ENCODE measurements at places on chromosomes 1 and 21.

GRCh38 chr1:203467550-203467921 is 8.1 kb upstream of the PRELP start:
- H3K4me1 ChIP-seq = no peaks in the 10 kb centered on the region
- H3K36me3 ChIP-seq = no peaks in the 10 kb centered on the region
- DNase-seq = no peak
- no peak overlapping the region for H3K4me3 ChIP-seq
- peaks cover 13% of the 10 kb centered on the region for H3K27me3 ChIP-seq

GRCh38 chr1:83815330-83815729 is 183.6 kb downstream of the TTLL7 start:
- no peak overlapping the region for H3K27ac ChIP-seq
- DNase-seq = no peak
- H3K4me1 ChIP-seq = no peaks in the 10 kb centered on the region
- no peaks in the 10 kb centered on the region for H3K36me3 ChIP-seq
- H3K27me3 ChIP-seq = no peaks in the 10 kb centered on the region

DNA sequence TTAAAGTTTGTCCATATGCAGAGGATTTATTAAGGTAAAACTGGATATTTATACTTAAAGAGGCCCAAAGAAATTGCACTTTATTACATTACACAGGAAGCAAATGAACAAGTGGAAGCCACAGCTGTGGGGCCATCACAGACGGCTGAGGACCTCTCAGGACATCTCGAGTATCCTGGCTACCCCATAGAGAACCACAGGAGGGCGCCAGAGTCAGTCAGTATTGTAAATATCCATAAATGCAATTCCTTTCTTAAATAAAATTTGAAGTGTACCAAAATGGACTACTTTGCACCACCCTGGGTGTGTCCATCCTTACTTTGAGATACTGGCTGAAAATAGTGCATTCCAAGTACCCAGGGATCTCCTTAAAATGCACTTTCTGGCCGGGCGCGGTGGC is 257.2 kb downstream of the MRPL39 start:
- H3K4me3 ChIP-seq = no peak overlapping the region
- H3K4me1 ChIP-seq = peaks cover 2% of the 10 kb centered on the region
- peaks cover 5% of the 10 kb centered on the region for H3K27me3 ChIP-seq
- DNase-seq = no peak
- H3K27ac ChIP-seq = no peak overlapping the region

GRCh38 chr21:41419921-41420862 is 5.8 kb upstream of the MX1 start:
- DNase-seq = peak; percentile 42
- H3K27ac ChIP-seq = peak overlapping the region; percentile 74
- H3K4me1 ChIP-seq = peaks cover 41% of the 10 kb centered on the region
- peak overlapping the region; percentile 83 for H3K4me3 ChIP-seq

GRCh38 chr1:12202190-12202497 is 27.7 kb upstream of the VPS13D start:
- peak overlapping the region; percentile 68 for H3K27ac ChIP-seq
- H3K36me3 ChIP-seq = peaks cover 69% of the 10 kb centered on the region
- no peaks in the 10 kb centered on the region for H3K27me3 ChIP-seq
- no peak overlapping the region for H3K4me3 ChIP-seq
- DNase-seq = no peak

DNA sequence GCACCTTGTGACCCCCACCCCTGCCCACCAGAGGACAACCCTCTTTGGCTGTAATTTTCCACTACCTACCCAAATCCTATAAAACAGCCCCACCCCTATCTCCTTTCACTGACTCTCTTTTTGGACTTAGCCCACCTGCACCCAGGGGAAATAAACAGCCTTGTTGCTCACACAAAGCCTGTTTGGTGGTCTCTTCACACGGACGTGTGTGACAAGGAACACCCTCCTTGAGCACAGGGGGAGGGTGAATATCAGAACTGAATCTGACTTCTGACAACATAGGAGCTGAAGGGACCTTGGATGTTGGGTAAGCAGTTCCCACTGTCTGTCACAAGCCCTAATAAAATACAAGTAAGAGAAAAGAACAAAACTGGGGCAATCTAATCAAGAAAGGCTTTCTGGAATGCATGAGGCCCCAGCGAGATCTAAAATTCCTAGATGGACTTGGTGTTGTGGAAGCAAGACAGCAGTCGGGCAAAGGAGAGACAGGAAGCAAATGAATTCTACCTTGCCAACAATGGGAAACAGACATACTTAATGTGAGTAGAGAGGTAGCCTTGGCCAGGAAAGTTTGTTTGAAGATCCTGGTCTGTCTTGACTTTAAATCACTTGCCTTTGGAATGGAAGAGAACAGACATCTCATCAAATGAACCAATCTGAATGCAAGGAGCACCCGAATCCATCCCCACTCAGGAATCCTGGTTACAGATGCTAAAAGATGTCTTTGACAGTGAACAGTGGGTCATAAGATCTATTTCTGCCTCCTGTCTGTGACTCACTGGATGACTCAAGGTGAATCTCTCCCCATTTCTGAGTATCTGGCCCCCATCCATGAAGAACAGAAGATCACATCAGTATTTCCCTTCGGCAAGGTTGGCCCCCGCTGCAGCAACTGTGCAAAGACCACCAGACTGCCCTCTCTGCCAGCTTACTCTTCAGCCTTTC is 53.3 kb downstream of the OLFML3 start:
- DNase-seq = no peak
- no peak overlapping the region for H3K4me3 ChIP-seq
- H3K36me3 ChIP-seq = no peaks in the 10 kb centered on the region
- H3K27ac ChIP-seq = no peak overlapping the region

- H3K27me3 ChIP-seq = no peaks in the 10 kb centered on the region
- no peak for DNase-seq
- peaks cover 46% of the 10 kb centered on the region for H3K36me3 ChIP-seq
- peaks cover 30% of the 10 kb centered on the region for H3K4me1 ChIP-seq
Observed at GRCh38 chr1:20660847-20661206, 342 bp downstream of the DDOST start.

DNA sequence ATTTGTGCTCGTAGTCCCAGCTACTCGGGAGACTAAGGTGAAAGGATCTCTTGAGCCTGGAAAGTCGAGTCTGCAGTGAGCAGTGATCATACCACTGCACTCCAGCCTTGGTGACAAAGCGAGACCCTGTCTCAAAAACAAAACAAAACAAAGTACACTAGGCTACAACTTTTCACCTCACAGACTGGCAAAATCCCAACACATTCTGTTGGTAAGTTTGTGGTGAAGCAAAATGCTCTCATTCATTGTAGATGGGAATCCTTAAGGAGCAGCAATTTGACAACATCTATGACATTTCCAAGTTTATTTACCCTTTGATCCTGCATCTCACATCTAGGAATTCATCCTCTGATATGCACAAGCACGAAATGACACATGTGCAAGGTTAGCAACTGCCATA is 20.2 kb upstream of the SLC1A7 start:
- no peaks in the 10 kb centered on the region for H3K4me1 ChIP-seq
- H3K27ac ChIP-seq = no peak overlapping the region
- no peak overlapping the region for H3K4me3 ChIP-seq
- no peaks in the 10 kb centered on the region for H3K36me3 ChIP-seq
- peaks cover 26% of the 10 kb centered on the region for H3K27me3 ChIP-seq

- peak overlapping the region; percentile 56 for H3K4me3 ChIP-seq
- peak overlapping the region; percentile 96 for H3K27ac ChIP-seq
- peaks cover 3% of the 10 kb centered on the region for H3K36me3 ChIP-seq
- DNase-seq = peak; percentile 79
- peaks cover 68% of the 10 kb centered on the region for H3K4me1 ChIP-seq
Observed at GRCh38 chr1:12161662-12162458, 4.9 kb upstream of the TNFRSF1B start.

GRCh38 chr1:89855413-89856123 is 34.7 kb downstream of the LRRC8D start:
- peaks cover 10% of the 10 kb centered on the region for H3K4me1 ChIP-seq
- H3K4me3 ChIP-seq = peak overlapping the region; percentile 68
- no peak overlapping the region for H3K27ac ChIP-seq
- H3K27me3 ChIP-seq = no peaks in the 10 kb centered on the region

- no peaks in the 10 kb centered on the region for H3K36me3 ChIP-seq
- no peaks in the 10 kb centered on the region for H3K4me1 ChIP-seq
- no peak for DNase-seq
- H3K27me3 ChIP-seq = no peaks in the 10 kb centered on the region
- no peak overlapping the region for H3K4me3 ChIP-seq
- no peak overlapping the region for H3K27ac ChIP-seq
Observed at GRCh38 chr1:215321802-215322201, 239.3 kb downstream of the KCNK2 start.

GRCh38 chr1:158179301-158180041 is 1.2 kb upstream of the CD1D start:
- DNase-seq = no peak
- peak overlapping the region; percentile 14 for H3K4me3 ChIP-seq
- peaks cover 15% of the 10 kb centered on the region for H3K4me1 ChIP-seq
- H3K27me3 ChIP-seq = peaks cover 77% of the 10 kb centered on the region
- no peak overlapping the region for H3K27ac ChIP-seq

DNA sequence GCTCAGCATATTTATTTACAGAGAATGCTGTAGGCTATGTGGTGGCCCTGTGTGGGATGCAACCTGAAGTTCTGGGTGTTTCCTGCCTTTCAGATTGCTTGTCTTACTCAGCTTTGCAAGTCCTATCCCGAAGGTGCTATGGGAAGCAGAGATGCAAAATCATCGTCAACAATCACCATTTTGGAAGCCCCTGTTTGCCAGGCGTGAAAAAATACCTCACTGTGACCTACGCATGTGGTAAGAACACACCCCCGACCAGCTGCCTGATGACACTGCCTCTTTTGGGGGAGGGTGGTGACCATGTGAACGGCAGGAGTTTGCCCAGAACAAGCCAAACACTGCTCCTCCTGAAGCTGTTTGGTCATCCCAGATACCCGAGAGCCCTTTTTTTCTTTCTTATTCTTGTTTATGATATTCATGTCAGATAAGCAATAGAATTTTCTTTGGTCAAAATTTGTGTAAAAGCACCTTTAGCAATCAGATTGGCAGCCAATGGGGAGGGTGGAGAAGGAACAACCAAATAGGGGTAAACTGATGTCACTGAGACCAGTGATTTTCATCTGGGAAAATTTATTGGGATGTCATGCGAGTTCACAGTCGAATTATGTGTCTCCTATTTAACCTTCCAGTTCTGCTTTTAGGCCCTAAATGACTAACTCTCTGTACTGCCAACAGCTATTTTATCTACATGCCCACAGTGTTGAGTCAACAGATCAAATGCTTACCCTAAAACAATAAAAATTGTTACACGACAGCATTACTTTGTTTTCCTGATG is 82.6 kb downstream of the EVA1C start:
- H3K27ac ChIP-seq = no peak overlapping the region
- no peaks in the 10 kb centered on the region for H3K4me1 ChIP-seq
- no peaks in the 10 kb centered on the region for H3K27me3 ChIP-seq
- no peak for DNase-seq
- H3K36me3 ChIP-seq = no peaks in the 10 kb centered on the region

GRCh38 chr1:108750476-108751181 is 4.2 kb downstream of the STXBP3 start:
- H3K36me3 ChIP-seq = peaks cover 47% of the 10 kb centered on the region
- H3K4me3 ChIP-seq = no peak overlapping the region
- H3K27ac ChIP-seq = no peak overlapping the region
- no peaks in the 10 kb centered on the region for H3K27me3 ChIP-seq
- DNase-seq = no peak

DNA sequence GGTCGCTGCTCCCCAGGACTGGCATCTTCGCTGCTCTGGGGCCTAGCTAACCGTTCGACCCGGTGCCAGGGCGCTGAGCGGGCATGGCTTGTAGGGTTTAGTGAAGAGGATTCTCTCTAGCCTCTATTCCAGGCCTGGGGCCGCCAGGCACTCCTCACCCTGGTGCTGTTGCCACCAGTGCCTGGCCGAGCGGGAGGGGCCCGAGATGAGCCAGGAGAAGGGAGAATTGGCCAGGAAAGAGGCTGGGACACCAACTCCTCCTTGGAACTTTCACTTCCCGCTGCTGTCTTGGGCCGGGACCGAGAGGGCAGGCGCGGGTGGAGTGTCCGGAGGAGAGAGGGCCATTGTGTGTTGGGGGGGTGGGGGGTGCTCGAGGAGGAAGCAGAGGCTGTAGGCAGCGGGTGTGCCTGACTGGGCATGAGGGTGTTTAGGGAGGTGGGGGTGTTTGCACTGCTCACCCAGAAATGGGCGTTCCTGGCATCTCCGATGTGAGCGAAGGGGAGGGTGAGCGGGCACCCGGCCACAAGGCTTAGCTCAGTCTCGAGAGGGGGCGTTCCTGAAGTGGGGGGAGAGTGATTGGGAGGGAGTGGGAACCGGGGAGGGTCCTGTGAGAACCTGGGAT is 772 bp downstream of the ADAM15 start:
- H3K27me3 ChIP-seq = no peaks in the 10 kb centered on the region
- peak; percentile 23 for DNase-seq
- peaks cover 11% of the 10 kb centered on the region for H3K36me3 ChIP-seq
- H3K4me3 ChIP-seq = peak overlapping the region; percentile 79
- no peak overlapping the region for H3K27ac ChIP-seq
- peaks cover 24% of the 10 kb centered on the region for H3K4me1 ChIP-seq

- no peaks in the 10 kb centered on the region for H3K27me3 ChIP-seq
- H3K4me3 ChIP-seq = no peak overlapping the region
- H3K4me1 ChIP-seq = peaks cover 1% of the 10 kb centered on the region
- no peaks in the 10 kb centered on the region for H3K36me3 ChIP-seq
Observed at GRCh38 chr1:42429603-42430002, 26.2 kb downstream of the ZMYND12 start.

GRCh38 chr1:232952514-232953499 is 2.4 kb downstream of the NTPCR start:
- peaks cover 37% of the 10 kb centered on the region for H3K4me1 ChIP-seq
- H3K36me3 ChIP-seq = peaks cover 30% of the 10 kb centered on the region
- peak overlapping the region; percentile 55 for H3K4me3 ChIP-seq
- H3K27me3 ChIP-seq = no peaks in the 10 kb centered on the region
- H3K27ac ChIP-seq = peak overlapping the region; percentile 34

DNA sequence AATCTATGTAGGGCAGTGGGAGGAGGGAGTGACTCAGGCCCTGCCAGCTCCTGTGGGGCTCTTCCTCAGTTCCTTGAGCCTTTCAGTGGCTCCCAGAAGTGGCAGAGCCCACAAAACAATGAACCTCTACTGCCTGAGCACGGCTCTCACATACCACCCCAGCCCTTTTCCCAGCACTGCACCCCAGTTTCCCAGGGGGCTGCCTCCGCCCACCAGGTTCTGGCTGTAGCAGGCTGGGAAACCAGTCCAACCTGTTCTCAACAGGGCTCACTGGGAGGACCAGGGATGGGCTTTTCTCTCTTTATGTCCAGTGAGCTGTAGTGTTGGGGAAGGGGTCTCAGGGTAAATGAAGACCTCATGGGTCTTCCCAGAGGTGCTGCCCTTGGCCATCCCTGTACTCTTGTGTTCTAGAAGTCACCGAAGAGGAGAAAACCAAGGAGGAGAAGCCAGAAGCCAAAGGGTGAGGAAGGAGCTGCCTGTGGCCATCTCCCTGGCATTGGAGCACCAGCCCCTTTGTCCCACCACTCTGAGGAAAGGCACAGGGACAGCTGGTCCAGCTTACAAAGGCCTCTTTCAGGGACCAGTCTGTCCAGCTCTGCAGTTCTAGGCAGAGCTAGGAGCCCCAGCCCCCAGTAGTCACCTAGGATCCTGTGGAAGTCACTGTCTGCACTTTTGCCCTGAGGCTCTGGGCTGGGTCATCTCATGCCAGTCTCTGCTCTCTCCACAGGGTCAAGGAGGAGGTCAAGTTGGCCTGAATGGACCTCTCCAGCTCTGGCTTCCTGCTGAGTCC is 3.5 kb downstream of the MARCKSL1 start:
- peaks cover 64% of the 10 kb centered on the region for H3K36me3 ChIP-seq
- H3K27ac ChIP-seq = peak overlapping the region; percentile 36
